ENCODE measurements at places on chromosomes 12 and 14.

GRCh38 chr12:53699678-53700025 lies 23.8 kb upstream of the ATP5MC2 start:
- DNase-seq, result no peak

- no peak for DNase-seq
These were observed 19.6 kb upstream of the LRP1-AS start for GRCh38 chr12:57166971-57167371.

DNA sequence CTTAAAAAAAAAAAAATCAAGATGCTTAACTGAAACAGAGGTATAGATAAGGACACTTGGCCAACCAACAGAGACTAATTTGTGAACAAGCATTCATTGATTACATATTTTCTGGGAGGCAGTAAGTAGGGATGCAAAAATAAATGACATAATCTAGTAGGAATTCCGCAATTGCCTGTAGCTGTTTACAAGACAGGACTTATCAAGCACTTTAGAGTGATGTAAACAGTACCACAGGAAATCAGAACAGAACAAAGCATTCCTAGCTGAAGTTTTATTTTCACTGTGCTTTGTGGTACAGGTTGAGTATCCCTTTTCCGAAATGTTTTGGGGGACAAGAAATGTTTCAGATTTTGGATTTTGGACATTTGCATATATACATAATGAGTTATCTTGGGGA lies 68.2 kb upstream of the FGD4 start:
- DNase-seq, result no peak

- DNase-seq, result no peak
These were observed 14.3 kb downstream of the RASSF8 start for GRCh38 chr12:25972783-25973182.

GRCh38 chr14:81170104-81170828 lies 50.5 kb downstream of the GTF2A1 start:
- peak; percentile 93 for DNase-seq

GRCh38 chr14:28242895-28243294 lies 523.7 kb upstream of the FOXG1 start:
- DNase-seq, result no peak

DNA sequence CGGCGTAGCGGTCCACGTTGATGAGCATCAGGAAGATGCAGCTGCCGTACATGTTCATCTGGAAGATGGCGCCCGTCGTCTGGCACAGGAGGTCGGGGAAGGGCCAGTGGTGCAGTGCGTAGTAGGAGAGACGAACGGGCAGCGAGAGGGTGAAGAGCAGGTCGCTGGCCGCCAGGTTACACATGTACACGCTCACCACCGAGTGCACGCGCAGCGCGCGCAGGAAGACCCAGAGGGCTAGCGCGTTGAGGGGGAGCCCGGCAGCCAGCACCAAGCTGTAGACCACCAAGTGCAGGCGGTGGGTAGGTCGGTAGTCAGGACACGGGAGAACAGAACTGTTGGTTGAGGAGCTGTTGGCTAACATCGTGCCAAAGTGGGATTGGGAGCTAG lies 13.7 kb upstream of the CHD4 start:
- no peak for DNase-seq

DNA sequence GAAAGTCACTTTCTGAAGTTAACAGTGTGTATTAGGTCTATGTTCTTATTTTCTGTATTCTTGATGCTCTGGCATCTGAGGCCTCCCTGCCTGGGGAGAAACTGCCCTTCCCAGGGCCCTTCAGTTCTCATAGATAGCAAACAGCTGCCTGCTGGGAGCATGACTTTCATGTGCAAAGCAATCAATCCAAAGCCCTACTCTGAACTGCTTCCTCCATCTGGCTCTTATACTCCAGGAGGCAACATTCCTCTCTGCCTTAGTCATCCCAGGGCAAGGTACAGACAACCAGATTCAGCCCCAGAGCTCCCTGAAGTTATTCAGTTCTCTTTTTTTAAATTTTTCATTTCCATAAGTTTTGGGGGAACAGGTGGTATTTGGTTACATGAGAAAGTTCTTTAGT lies 41.7 kb upstream of the RIN3 start:
- DNase-seq, result no peak

All from substantia nigra (tissue), 51 donors.